Stimulated activated CD8-positive, alpha-beta memory T cell treated with anti-CD3 and anti-CD28 coated beads, Interleukin-4, amount 100 ng/mL, for 4 hours (primary cell): ENCODE measurements at places on chromosomes 4 and X.

GRCh38 chr4:24979554-24979953, 51.2 kb downstream of the LGI2 start:
- no peak for DNase-seq

DNA sequence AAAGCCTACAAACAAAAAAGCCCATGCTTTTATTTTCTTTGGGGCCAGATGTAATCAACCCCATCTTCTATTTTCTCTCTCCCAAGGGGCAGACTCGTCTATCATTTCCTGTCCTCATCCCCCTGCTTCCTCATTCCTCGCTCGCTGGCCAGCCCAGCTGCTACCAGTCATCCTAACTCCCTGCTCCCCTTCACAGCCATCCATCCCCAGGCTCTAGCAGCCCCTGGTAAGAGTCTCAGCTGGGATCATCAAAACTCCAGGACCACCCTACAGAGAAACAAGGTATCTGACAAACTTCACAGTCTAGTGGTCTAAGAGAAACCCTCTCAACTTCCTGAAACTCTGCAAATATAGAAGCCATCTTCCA, 23.6 kb downstream of the SH3KBP1 start:
- no peak for DNase-seq

DNA sequence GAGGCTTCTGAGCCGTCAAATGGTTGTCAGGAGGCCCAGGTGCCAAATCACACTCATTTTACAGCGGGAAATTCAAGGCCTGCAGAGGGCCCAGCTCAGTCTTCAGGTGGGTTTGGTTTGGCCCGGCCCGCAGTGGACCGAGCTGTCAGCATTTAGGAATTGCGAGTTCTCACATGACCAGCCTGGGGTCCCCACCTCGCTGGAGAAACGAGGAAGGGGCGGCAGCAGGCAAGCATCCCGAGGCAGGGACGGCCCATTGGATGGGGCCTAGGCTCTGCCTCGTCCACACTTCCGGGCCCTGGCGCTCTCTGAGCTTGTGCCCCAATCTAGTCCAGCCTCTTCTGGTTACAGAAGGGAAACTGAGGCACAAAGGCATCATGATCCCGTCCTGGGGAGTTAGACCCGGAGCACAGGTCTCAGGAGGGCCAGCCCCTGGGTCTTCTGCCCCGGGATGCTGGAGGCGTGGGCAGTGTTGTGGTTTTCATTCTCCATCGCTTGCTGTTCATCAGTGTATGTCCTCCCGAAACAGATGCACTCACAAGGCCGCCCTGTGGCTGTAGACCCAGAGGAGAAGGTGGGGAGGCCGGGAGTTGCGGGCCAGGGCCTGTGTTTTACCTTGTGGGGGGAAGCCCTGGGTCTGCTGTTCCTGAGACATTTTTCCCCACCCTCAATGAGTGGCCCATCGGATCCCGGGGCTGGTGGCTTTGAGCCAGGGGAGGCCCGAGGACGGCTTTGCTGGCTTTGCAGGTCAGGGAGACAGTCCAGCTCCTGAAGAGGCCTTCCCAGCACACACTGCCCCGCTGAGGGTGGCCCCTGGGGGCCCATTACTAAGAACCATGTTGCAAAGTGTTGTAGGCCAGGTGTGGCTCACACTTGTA, 8.9 kb downstream of the PSAPL1 start:
- no peak for DNase-seq

GRCh38 chrX:150157291-150157690, 205.8 kb upstream of the MAMLD1 start:
- no peak for DNase-seq

DNA sequence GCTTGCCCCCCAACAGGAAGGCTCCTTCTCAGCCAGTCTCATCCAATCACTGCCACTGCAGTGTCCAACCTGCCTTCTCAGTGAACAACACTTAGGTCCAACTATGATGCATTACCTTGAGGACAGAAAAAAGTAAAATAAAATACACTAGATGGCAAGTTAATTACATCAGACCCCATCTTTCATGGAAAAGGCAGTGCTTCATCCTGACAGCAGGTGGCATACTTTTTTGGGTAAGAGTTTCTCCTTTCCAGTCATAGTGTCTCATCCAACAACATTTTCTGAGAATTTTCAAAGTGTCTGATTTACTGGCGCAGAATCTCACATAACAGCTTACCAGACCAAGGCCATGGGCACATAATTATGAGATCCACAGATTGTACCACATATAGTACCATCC, 1742.8 kb downstream of the PCDH7 start:
- DNase-seq = no peak

GRCh38 chrX:68936126-68936525, 107.3 kb downstream of the EFNB1 start:
- DNase-seq = no peak

GRCh38 chr4:147479786-147480185, 1.1 kb upstream of the EDNRA start:
- no peak for DNase-seq

DNA sequence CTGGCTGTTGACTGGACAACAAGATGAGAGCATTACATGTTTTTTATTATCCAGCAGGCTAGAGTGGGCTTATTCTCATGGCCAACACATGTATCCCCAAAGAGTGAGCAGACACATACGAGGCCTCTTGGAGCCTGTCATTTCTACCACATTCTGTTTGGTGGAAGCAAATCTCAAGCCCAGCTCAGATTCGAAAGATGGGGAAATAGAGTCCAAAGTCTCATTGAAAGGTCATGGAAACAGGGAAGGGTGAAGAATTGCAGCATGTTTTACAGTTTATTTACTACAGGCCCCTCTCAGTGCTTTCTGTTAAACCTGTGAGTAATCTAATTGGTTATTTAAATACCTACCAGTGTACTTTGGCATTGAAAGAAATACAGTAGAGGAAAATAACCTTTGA, 108.6 kb downstream of the FRAS1 start:
- DNase-seq = no peak

- no peak for DNase-seq
Observed at GRCh38 chr4:165931741-165932140, 58.7 kb downstream of the TLL1 start.

DNA sequence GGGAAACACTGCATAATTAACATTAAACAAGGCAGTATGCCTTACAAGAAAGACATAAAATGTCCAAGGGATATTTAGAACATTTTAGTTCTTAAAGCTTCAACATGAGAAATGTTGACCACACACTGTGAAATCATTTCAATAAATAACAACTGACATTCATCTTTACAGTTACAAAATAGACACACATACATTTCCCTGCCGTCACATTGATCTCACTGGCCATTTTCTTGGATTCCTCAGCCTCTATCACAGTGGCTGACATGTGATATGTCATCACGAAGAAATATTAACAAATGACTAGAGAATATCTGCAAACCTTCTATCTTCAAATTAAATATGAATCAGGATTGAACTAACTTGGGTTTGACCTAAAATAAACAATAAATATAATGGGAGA, 1.9 kb downstream of the CXCL2 start:
- no peak for DNase-seq

DNA sequence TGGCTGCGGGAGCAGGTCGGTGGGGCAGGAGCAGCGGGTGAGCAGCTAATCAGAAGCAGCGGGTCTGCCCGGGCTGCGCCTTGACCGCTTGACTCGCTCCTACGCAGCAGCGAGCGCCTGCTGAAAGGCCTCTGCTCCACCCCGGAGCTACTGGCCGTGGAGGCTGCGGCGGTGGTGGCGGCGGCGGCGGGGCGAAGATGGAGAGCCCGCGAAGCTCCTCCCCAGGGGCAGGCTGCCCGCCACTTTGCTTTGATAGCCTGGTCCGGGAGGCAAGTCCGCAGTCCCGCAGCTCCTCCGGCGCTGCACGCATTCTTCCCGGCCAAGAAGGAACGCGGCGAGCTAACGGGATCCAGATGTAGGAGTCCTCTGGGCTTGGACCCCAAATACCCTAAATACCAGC, 36.7 kb downstream of the PJA1 start:
- DNase-seq = no peak

- no peak for DNase-seq
Observed at GRCh38 chr4:124631760-124632159, 80.8 kb downstream of the ANKRD50 start.

GRCh38 chr4:77044461-77045150, 31.2 kb downstream of the CCNI start:
- no peak for DNase-seq

DNA sequence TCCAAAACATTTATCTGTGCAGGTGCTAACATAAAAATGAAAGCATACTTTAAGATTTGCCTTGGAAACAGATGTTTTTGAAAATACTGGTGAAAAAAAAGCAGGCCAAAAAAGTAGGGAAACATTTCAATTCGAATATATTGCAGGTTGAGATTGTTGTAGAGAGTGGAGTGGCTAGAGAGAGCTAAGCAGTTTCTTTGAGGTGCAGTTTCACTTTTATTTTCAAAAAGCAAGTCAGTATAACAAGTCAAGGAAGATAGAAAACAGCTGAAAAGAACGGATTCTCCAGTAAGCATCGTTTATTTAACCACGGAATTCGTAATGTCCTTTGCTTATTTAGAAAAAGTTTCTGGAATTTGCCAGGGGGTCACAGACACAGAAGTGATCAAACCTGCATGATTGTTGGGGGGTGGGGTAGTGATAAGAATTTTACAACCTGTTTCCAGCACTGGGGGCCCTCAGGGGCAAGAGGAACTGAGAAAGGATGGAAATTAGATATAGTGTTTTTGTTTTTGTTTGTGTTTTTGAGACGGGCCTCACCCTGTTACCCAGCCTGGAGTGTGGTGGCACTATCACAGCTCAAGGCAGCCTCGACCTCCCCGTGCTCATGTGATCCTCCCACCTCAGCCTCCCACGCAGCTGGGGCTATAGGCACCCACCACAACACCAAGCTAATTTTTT, 175.0 kb downstream of the TENM3 start:
- DNase-seq = no peak

DNA sequence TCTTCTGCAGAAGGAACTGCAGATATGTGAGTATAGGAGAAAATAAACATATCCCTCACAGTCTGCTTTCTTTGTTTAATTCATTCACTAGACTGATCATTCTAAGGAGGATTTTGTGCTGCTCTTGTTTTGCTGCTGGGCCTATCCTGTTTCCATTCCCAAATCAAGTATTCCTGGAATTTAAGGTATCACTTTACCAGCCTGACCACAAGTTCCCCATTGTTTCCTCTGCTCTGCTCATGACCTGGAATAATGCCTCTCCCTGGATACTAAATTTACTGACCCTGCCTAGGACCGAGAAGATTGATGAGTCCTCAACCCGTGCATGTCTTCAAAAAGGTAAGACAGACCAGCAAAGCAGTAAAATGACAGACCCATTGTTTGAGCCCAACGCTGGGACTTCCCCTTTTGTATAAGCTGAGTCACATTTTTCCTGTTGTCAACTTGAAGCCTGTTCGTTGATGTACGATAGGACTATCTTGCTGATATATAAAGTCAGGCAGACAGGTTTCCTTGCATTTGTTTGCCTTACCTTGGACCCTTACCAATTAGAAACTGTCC, 85.5 kb upstream of the TET2 start:
- DNase-seq = no peak

DNA sequence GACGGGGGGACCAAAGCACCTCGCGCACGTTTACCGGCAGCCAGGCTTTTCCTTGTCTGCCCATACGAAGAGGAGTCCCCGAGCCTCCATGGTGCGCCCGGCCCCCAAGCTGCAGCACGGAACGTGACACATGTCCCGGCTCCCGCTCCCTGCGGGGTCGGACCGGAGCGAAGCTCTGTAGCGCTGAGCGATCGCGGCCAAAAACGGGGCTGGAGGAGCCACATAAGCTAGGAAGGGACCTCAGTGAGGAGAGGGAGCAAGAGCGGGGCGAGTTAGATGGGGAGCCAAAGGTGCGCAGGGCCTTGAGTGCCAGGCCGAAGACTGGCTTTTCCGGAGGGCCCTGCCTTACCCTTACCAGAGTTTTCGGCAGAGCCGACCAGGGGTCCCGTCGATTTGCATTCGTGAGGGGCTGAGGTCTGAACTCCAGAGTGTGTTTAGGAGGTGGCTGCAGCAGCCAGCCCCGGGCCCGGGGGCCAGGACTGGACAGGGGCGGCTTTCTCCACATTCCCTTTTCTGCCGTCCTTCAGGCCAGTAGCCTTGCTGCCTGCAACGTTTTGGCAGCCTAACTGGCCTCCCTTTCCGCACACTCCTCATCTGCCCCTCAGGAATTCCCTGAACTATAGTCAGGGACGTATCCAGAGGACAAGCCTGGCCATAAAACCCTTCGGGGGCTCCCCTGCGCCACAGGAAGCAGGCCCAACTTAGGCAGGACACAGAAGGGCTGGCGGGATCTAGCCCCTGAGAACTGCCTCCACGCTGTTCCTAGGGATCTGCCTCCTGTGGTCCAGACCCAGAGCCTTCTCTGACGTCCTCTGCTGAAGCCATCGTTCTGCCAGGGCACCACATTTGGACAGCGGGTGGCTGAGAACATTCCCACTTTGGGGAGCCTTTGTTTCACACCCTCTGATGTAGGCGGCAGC, 689 bp downstream of the SSR4 start:
- peak; percentile 10 for DNase-seq

GRCh38 chr4:92488496-92488895, 184.7 kb downstream of the GRID2 start:
- DNase-seq = no peak

DNA sequence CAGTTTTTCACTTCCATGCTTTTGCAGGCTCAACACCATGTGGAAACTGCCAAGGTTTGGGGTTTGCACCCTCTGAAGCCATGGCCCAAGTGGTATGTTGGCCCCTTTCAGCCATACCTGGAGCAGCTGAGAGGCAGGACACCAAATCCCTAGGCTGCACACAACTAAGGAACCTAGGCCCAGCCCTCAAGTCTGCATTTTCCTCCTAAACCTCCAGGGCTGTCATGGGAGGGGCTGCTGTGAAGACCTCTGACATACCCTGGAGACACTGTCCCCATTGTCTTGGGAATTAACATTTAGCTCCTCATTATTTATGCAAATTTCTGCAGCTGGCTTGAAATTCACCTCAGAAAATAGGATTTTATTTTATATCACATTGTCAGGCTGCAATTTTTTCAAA, 856.1 kb downstream of the TECRL start:
- no peak for DNase-seq

- no peak for DNase-seq
Observed at GRCh38 chr4:80685214-80685613, 345.3 kb upstream of the BMP3 start.

DNA sequence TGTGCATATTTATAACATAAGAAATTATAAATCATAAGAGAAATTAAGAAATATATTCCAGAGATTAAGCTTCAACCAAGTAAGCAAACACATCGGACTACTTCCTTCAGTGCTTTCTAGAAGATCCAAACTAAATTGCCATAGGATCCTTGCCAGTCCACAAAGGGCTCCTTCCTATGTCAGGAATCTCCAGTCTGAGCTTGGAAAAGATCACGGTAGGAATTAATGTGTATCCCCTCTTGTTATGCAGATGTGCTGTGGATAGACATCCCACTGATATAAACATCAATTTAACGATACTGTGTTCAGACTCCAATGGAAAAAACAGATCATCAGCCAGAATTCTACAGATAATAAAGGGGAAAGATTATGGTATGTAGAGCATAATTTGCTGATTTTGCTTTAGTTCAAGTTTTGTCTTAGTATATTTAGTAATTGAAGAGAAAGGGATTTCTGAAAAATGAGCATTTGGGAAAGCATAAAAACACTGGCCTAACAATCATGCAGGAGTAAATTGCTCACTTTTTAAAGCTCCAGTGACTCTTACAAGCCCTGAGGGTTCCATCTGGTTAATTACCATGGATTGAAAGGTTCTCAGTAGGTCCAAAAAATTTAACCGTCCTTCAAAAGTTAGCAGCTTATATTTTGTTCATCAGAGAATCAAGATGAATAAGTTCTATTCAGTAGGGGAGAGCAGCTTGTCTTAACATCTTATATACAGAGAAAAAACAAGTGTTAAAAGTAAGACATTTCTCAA, 65.9 kb downstream of the HHIP start:
- DNase-seq = no peak

GRCh38 chr4:114156371-114156770, 176.9 kb upstream of the ARSJ start:
- DNase-seq = no peak

GRCh38 chr4:141356321-141356962, 135.7 kb downstream of the ZNF330 start:
- no peak for DNase-seq
